ENCODE measurements at places on chromosomes 5 and 9. TPM values are rescaled to one million over a fixed set of nuclear protein-coding genes. Genes with fewer than 3 reads are reported as not detected.

NRARP gene
- total RNA-seq = 2.1 TPM

DNA sequence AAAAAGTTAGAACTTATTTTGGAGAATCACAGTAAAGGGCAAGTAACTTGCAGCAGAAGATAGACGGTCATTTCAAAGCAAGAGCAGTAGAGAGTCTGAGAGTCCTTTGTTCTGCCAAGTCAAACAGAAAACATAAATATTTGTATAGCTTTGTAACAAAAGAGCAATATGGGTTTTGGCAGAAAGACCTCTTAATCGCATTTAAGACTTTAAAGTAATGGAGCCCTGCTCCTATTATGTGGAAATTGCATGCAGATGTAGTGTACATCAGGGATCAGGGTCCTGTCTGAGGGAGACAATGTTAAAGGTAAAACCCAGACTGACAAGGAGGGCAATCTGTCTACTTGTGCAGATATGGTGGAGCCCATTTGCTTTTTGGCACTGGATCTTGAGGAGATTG, 87.2 kb downstream of the PGM5 start:
- no peak overlapping the region for H3K27ac ChIP-seq
- no peak overlapping the region for H3K4me3 ChIP-seq
- DNase-seq = no peak
- H3K27me3 ChIP-seq = peaks cover 3% of the 10 kb centered on the region

TAF11L12 gene
- not detected for total RNA-seq

GRCh38 chr5:142046191-142046590, 33.4 kb upstream of the GNPDA1 start:
- no peak overlapping the region for H3K4me3 ChIP-seq
- no peak overlapping the region for H3K27ac ChIP-seq
- H3K36me3 ChIP-seq = no peaks in the 10 kb centered on the region
- H3K4me1 ChIP-seq = no peaks in the 10 kb centered on the region
- no peaks in the 10 kb centered on the region for H3K27me3 ChIP-seq

GRCh38 chr5:44619875-44620610, 188.7 kb upstream of the MRPS30 start:
- H3K4me3 ChIP-seq = no peak overlapping the region
- H3K36me3 ChIP-seq = no peaks in the 10 kb centered on the region
- no peaks in the 10 kb centered on the region for H3K4me1 ChIP-seq
- no peak overlapping the region for H3K27ac ChIP-seq
- H3K27me3 ChIP-seq = no peaks in the 10 kb centered on the region

- no peak overlapping the region for H3K27ac ChIP-seq
- H3K4me1 ChIP-seq = peaks cover under 1% of the 10 kb centered on the region
- DNase-seq = no peak
- peaks cover 7% of the 10 kb centered on the region for H3K27me3 ChIP-seq
- H3K4me3 ChIP-seq = no peak overlapping the region
- H3K36me3 ChIP-seq = no peaks in the 10 kb centered on the region
Observed at GRCh38 chr5:5188376-5189050, 48.4 kb downstream of the ADAMTS16 start.

CCNJL gene
- total RNA-seq = not detected

CCDC171 gene
- 2.8 TPM for total RNA-seq

DNA sequence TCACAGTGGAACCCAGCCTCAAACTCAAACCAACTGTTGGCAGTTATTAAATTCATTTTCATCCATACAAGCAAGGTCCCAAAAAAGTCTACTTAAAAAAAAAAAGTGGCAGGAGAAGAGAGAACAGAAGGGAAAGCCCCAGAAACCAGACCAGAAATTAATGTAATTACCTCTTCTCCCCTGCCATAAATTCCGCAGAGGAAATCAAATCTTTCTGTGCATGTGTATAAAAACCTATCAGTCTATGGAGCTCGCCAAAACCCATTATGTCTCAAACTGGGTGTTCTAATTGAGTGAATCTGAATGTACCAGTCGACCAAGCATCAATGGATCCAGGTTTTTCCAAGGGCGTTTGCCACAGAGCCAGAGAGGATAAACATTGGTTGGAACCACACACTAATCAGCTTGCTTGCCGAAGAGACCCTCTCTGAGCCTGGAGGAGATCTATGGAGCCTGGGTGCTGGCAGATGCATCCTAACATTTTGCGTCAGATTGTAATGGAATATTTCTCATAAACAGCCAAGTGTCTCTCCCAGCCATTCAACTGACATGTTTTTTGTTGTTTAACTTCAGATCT, 7.9 kb upstream of the HAND1 start:
- no peaks in the 10 kb centered on the region for H3K36me3 ChIP-seq
- H3K4me3 ChIP-seq = no peak overlapping the region
- H3K27me3 ChIP-seq = peaks cover 81% of the 10 kb centered on the region
- peaks cover 28% of the 10 kb centered on the region for H3K4me1 ChIP-seq
- DNase-seq = no peak

- H3K27ac ChIP-seq = no peak overlapping the region
- peaks cover 38% of the 10 kb centered on the region for H3K36me3 ChIP-seq
- no peak overlapping the region for H3K4me3 ChIP-seq
- H3K27me3 ChIP-seq = no peaks in the 10 kb centered on the region
- DNase-seq = no peak
- no peaks in the 10 kb centered on the region for H3K4me1 ChIP-seq
Observed at GRCh38 chr9:137788561-137789294, 88.9 kb upstream of the CACNA1B start.

DNA sequence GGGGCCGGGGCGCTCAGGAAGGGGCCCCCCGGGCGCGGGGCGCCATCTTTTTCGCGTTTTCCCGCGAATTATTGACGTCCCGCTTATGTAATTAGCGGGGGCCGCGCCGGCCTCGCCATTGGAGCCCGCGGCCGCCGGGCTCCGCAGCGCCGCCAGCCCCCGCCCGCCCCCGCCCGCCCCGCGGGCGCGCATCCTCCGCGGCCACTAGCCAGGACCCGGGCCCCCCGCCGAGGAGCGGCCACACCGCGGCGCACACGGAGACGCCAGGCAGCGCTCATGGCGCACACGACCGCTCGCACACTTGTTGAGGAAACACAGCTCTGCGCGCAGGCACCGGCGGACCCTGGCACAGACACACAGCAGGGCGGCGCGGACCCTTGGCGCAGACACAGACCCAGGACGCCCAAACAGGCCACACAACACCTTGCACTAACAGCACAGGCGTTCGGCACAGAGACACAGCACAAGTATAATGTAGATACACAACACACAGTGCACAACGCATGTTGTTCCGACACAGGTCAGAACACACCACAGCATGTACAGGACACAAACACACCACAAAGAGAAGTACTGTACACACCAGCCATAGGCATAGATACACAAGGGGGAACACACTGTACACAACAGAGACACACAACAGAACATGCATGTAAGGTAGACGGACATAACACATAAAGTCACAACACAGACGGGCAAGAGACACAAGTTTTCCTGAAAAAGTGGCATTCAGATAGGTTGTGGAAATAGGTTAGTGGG, 467 bp upstream of the PHF19 start:
- H3K27me3 ChIP-seq = no peaks in the 10 kb centered on the region
- H3K36me3 ChIP-seq = peaks cover 48% of the 10 kb centered on the region
- peaks cover 78% of the 10 kb centered on the region for H3K4me1 ChIP-seq

GRCh38 chr5:16866273-16866672, 69.8 kb downstream of the MYO10 start:
- no peak overlapping the region for H3K27ac ChIP-seq
- H3K4me3 ChIP-seq = no peak overlapping the region
- H3K36me3 ChIP-seq = no peaks in the 10 kb centered on the region
- H3K4me1 ChIP-seq = no peaks in the 10 kb centered on the region

GRCh38 chr5:155069961-155070360, 56.4 kb downstream of the KIF4B start:
- no peak for DNase-seq
- H3K27me3 ChIP-seq = peaks cover 3% of the 10 kb centered on the region
- H3K27ac ChIP-seq = no peak overlapping the region
- no peak overlapping the region for H3K4me3 ChIP-seq
- H3K36me3 ChIP-seq = no peaks in the 10 kb centered on the region
- H3K4me1 ChIP-seq = no peaks in the 10 kb centered on the region

DNA sequence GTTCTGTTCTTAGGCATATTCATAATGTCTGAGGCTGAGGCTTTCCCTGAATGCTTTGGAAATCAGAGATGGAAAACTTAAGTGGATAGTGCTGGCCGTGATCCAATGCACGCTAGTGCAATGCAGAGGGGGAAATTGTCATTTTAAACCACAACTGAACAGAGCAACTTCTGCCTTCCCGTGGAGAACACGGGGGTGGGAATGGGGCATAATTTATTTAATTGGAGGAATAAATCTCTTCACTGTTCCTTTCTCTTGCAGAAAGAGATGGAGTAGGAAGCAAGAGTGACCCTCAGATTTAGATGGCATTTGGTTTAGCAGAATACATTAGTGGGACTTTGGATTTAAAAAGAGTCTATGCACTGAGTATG, 22.9 kb upstream of the NREP start:
- no peak overlapping the region for H3K4me3 ChIP-seq
- H3K27me3 ChIP-seq = peaks cover 14% of the 10 kb centered on the region
- no peaks in the 10 kb centered on the region for H3K4me1 ChIP-seq
- H3K36me3 ChIP-seq = no peaks in the 10 kb centered on the region
- DNase-seq = no peak

RBM27 gene
- 25.6 TPM for total RNA-seq

EGFL7 gene
- total RNA-seq = 1.4 TPM

GRCh38 chr9:79013715-79014610, 557.8 kb upstream of the TLE4 start:
- no peaks in the 10 kb centered on the region for H3K4me1 ChIP-seq
- H3K27me3 ChIP-seq = no peaks in the 10 kb centered on the region
- H3K36me3 ChIP-seq = no peaks in the 10 kb centered on the region
- H3K4me3 ChIP-seq = no peak overlapping the region
- no peak for DNase-seq

DNA sequence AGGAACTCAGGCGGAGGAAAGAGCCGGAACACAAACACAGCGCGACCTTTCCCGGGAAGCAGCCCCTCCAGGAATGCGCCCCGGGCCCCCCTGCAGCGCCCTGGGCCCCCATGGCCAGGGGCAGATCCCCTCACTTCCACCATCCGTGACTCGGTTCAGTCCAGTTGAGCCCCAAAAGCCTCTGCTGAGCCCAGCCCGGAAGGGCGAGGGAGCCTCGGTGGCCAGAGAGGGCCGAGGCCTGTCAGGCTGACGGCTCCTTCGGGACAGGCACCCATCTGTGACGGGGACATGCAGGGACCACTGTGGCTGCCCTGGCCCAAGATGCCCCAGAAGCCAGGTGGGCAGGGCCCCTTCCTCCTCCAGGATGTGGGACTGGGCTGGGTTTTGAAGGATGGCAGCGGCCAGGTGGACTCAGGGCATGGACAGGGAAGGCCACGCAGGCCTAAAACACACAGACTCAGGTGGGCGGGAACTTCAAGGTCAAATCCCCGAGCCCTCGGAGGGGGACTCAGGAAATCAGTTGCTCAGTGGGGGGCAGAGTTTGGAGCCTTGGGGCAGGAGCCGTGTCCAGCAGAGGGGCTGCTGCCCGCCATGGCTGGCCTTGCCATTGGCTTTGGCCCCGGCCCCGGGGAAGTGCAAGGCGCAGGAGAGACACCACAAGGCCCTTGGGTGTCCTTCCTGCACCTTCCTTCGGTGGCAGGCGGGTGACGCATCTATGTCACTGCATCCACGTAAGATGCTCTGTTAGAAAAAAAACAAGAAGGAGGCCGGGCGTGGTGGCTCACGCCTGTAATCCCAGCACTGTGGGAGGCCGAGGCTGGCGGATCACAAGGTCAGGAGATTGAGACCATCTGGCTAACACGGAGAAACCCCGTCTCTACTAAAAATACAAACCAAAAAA, 29.7 kb upstream of the ABO start:
- H3K27ac ChIP-seq = no peak overlapping the region
- H3K27me3 ChIP-seq = no peaks in the 10 kb centered on the region
- H3K36me3 ChIP-seq = no peaks in the 10 kb centered on the region
- no peak for DNase-seq
- H3K4me3 ChIP-seq = no peak overlapping the region

TRPM6 gene
- total RNA-seq = 0.07 TPM

ZNG1E gene
- total RNA-seq = 61.9 TPM
